CD4-positive, alpha-beta T cell (primary cell): ENCODE measurements at places on chromosomes 2 and 18. TPM values are rescaled to one million over a fixed set of nuclear protein-coding genes. Genes with fewer than 3 reads are reported as not detected.

GCG gene
- total RNA-seq: not detected

PUS10 gene
- total RNA-seq: 2.6 TPM

MOGAT1 gene
- total RNA-seq: not detected

CNTNAP5 gene
- total RNA-seq: not detected

C1D gene
- total RNA-seq: 16.2 TPM

IL1R2 gene
- total RNA-seq: 0.31 TPM

NRP2 gene
- not detected for total RNA-seq

ITGA6 gene
- 58.0 TPM for total RNA-seq

DNA sequence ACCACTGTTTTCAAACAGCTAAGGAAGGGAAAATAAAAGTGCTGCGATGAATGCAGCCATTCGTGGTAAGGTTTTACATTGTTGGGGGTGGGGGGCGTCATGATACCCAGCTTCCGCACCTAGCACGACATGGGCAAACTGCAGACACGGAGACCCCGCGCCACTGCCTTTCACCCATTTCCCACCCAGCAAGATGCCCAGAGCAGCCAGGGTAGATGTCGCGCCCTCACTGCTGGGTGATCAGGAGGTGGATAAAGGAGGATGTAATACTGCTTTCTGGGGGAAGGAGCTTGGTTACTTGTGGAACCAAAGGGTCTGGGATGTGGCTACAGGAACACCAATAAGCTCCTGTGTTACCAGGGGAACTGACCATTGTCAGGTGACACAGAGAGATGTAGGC lies 138.4 kb downstream of the ZNF516 start:
- H3K27ac ChIP-seq: no peak overlapping the region
- DNase-seq: no peak
- no peaks in the 10 kb centered on the region for H3K27me3 ChIP-seq
- no peak overlapping the region for H3K4me3 ChIP-seq

GRCh38 chr2:231565887-231566594 lies 26.6 kb upstream of the TEX44 start:
- H3K27me3 ChIP-seq: no peaks in the 10 kb centered on the region
- H3K4me3 ChIP-seq: no peak overlapping the region
- no peaks in the 10 kb centered on the region for H3K4me1 ChIP-seq
- no peak for DNase-seq
- H3K36me3 ChIP-seq: no peaks in the 10 kb centered on the region

DNA sequence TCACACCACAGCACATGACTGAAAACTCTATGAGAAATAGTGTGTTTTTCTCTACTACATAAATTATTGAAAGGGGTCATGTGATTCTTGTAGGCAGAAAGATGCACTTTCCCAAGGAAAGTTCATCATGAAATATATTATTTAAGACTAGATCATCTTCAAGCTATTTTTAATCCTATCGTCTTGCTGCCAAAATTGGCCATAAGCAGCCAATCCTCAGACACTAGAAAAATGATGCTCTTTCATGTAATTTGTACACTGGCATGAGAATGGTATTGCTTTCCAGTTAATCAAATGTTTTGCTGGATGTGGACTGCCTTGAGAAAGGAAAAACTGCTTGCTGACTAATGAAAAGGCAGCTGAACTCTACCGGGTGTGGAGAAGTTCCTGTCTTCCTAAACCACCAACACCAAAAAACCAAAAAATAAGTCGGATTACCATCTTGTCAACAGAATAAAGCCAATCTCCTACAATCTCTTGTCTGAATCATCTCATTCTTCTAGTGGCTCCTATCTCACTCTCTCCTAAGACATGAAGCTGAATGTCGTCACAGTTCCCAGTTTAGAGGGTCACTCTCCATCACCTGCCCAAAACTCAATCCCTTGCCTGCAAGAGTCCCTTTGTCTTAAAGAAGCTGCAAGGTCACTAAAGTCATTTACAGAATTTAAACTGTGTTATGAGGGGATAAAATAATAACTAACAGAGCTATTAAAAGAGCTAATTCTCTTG lies 5.3 kb downstream of the BCL2 start:
- peaks cover 4% of the 10 kb centered on the region for H3K36me3 ChIP-seq
- peak overlapping the region; percentile 94 for H3K4me3 ChIP-seq
- DNase-seq: no peak
- H3K27me3 ChIP-seq: no peaks in the 10 kb centered on the region
- no peak overlapping the region for H3K27ac ChIP-seq

DNA sequence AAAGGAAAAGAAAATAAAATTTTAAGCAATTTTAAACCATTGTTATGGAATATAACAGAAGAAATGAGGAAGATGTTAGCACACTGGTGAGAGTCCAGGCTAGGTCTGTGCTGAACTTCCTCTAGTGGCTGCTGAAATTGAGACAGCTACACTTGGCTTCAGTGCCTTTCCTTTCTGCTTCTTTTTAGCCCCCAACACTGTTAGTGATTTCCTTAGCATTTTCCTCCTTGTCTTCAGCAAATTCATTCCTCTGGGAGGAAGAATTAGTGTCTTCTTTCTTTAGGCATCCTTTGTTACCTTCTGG lies 47.6 kb downstream of the ITGAV start:
- no peaks in the 10 kb centered on the region for H3K27me3 ChIP-seq
- no peak overlapping the region for H3K4me3 ChIP-seq
- no peak for DNase-seq
- no peaks in the 10 kb centered on the region for H3K4me1 ChIP-seq
- H3K36me3 ChIP-seq: no peaks in the 10 kb centered on the region

DNA sequence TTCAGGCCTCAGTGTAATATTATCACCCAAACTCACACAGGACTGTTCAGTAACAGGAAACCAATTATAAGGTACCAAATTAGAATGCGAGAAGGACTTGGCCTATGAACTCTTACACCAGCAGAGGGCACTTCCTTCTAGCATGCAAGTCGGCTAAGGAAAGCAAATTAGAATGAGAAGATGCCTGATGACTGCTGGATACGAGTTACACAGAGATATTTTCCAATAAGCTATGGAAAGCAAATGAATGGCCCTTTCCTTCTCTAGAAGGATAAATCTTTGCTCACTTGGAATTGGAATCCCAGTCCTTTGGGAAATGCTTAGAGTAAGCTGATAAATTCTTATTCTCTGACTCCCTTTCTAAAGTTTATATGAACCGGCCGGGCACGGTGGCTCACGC lies 109.8 kb downstream of the AP1S3 start:
- no peaks in the 10 kb centered on the region for H3K27me3 ChIP-seq
- DNase-seq: no peak
- no peaks in the 10 kb centered on the region for H3K4me1 ChIP-seq
- no peaks in the 10 kb centered on the region for H3K36me3 ChIP-seq

- H3K27ac ChIP-seq: no peak overlapping the region
- H3K4me1 ChIP-seq: no peaks in the 10 kb centered on the region
- no peak for DNase-seq
- peaks cover 36% of the 10 kb centered on the region for H3K36me3 ChIP-seq
- H3K27me3 ChIP-seq: no peaks in the 10 kb centered on the region
These were observed 37.4 kb downstream of the ANKMY1 start for GRCh38 chr2:240520130-240520973.

- peaks cover 40% of the 10 kb centered on the region for H3K36me3 ChIP-seq
- no peaks in the 10 kb centered on the region for H3K4me1 ChIP-seq
- no peak overlapping the region for H3K27ac ChIP-seq
- H3K4me3 ChIP-seq: no peak overlapping the region
- H3K27me3 ChIP-seq: no peaks in the 10 kb centered on the region
- no peak for DNase-seq
These were observed 29.0 kb downstream of the PSME4 start for GRCh38 chr2:53941749-53942148.

DNA sequence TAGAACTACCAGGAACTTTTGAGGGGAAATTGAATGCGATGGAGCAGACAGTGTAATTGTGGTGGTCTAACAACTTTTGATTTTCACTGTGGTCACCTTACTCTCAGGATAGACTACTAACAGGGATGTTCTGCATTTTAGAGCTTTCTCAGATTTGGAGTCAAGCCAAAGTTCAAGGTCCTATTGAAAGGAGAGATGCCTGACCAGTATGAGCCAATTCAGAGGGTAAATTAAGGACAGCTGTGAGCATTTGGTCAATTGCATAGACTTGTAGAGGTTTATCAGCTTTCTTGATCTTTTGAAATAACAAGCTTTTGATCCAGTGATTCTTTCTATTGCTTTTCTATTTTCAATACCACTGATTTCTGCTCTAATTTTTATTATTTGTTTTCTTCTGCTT lies 1095.7 kb upstream of the CNTNAP5 start:
- no peak overlapping the region for H3K4me3 ChIP-seq
- DNase-seq: no peak
- no peak overlapping the region for H3K27ac ChIP-seq
- no peaks in the 10 kb centered on the region for H3K27me3 ChIP-seq
- H3K36me3 ChIP-seq: no peaks in the 10 kb centered on the region
- H3K4me1 ChIP-seq: no peaks in the 10 kb centered on the region

GRCh38 chr2:101264360-101264939 lies 11.8 kb downstream of the CNOT11 start:
- H3K27me3 ChIP-seq: no peaks in the 10 kb centered on the region
- H3K4me3 ChIP-seq: no peak overlapping the region
- H3K4me1 ChIP-seq: no peaks in the 10 kb centered on the region
- peak overlapping the region; percentile 13 for H3K27ac ChIP-seq
- no peak for DNase-seq

- peaks cover 8% of the 10 kb centered on the region for H3K27me3 ChIP-seq
- no peak overlapping the region for H3K27ac ChIP-seq
- H3K4me1 ChIP-seq: no peaks in the 10 kb centered on the region
- no peaks in the 10 kb centered on the region for H3K36me3 ChIP-seq
These were observed 77.5 kb upstream of the DAPL1 start for GRCh38 chr2:158717366-158718195.

DNA sequence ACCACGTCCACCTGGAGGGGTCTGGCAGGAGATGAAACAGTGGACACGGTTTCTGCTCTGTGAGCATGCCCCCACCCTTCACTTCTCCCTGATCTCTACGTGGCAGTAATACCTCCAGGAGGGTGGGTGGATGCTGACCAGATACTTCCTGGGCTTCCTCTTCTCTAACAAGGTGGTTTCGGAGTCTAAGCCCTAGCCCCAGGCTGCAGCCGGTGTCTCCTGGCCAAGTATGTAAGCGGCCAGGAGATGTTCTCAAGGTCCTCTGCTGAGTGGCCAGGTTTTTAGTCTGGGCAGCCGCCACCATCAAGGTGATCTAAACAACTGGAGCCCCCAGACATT lies 101.8 kb upstream of the ASB18 start:
- no peaks in the 10 kb centered on the region for H3K36me3 ChIP-seq
- H3K27me3 ChIP-seq: peaks cover 17% of the 10 kb centered on the region
- H3K4me1 ChIP-seq: peaks cover 36% of the 10 kb centered on the region

DNA sequence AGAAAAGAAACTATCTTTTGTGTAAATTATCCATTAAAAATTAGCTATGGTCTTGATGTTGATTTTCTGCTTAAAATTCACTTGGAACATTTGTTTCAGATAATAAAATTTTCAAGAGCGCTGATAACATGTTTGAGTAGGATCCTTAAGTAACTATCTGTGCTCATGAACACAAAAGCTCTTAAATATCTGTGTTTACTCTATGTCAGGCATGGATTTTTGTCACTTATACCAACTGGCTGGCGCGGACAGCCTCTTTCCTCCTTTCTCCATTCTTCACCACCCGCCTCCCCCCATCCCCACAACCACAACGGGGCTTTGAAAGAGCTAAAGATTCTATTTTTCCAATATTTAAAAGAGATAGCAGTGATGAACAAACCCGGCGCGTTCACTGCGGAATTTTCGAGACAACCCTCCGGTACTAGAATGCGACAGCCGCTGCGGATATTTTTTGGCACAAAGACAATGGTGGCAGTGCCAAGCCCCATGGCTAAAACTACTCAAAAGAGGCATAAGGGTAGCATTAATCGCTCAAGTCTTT lies 181.5 kb downstream of the TCF4 start:
- no peaks in the 10 kb centered on the region for H3K4me1 ChIP-seq
- H3K27ac ChIP-seq: no peak overlapping the region
- no peak overlapping the region for H3K4me3 ChIP-seq
- H3K36me3 ChIP-seq: no peaks in the 10 kb centered on the region
- DNase-seq: no peak

- H3K27ac ChIP-seq: no peak overlapping the region
- no peaks in the 10 kb centered on the region for H3K27me3 ChIP-seq
- no peak for DNase-seq
- peaks cover 11% of the 10 kb centered on the region for H3K36me3 ChIP-seq
- no peak overlapping the region for H3K4me3 ChIP-seq
- H3K4me1 ChIP-seq: peaks cover 13% of the 10 kb centered on the region
These were observed 19.8 kb downstream of the NEMP2 start for GRCh38 chr2:190514676-190515075.

DNA sequence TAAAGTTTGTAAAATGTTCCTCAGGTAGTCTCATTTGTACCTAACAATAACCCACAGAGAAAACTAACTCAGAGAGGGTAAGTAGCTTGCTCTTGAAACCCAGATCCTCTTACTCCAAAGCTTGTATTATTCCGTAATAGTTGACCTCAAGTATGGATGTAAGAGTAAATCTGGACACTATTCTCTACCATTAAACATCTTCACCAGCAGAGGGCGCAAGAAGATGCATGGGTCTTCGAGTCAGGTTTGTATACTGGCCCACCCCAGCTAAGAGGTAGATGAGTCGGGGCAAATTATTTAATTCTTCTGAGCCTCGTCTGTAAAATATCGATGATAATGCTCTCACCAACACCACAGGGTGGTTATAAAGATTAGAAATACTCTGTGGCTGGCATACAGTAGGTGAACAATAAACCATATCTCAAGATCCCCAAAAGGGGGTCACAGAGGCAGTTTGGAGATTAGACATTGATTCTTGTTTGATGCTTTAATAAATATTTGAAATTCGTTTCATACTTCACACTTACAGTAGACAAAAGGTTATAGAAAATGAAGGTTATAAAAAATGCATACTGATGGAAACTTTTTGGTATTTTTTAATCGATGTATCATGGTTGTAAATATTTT lies 3.5 kb upstream of the CABLES1 start:
- H3K4me3 ChIP-seq: no peak overlapping the region
- H3K27me3 ChIP-seq: peaks cover 24% of the 10 kb centered on the region
- peak; percentile 85 for DNase-seq
- H3K27ac ChIP-seq: no peak overlapping the region
- H3K4me1 ChIP-seq: peaks cover 17% of the 10 kb centered on the region
- no peaks in the 10 kb centered on the region for H3K36me3 ChIP-seq

DNA sequence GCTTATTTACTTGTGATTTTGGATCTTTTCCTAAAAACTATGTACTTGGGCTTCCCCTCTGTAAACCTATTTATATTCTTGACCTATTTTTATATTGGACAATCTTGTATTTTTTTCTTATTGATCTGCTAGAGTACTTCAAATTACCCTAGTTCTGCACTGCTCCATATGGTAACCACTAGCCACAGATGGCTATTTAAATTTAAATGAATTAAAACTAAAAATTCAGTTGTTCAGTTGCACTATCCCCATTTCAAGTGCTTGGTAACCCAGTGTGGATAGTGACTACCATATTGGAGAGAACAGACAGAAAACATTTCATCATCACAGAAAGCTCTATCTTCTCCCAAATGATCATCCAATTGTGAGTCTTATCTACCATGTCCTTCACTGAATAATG lies 74.3 kb downstream of the PDK1 start:
- DNase-seq: no peak
- H3K4me3 ChIP-seq: no peak overlapping the region
- H3K27ac ChIP-seq: no peak overlapping the region
- H3K27me3 ChIP-seq: no peaks in the 10 kb centered on the region
- peaks cover 4% of the 10 kb centered on the region for H3K36me3 ChIP-seq
- H3K4me1 ChIP-seq: no peaks in the 10 kb centered on the region
